Activated T-helper 2 cell treated with anti-CD3 and anti-CD28 coated beads, Interferon-gamma antibody, Interleukin-2, Interleukin-4, amounts not matched to agents 10 μg/mL and 5 μg/mL and 100 μg/mL, durations not matched to agents 14 hours and 24 hours and 36 hours (primary cell): ENCODE measurements at places on chromosomes 2 and 18.

GRCh38 chr2:226906163-226906693, 70.4 kb downstream of the RHBDD1 start:
- DNase-seq = no peak

DNA sequence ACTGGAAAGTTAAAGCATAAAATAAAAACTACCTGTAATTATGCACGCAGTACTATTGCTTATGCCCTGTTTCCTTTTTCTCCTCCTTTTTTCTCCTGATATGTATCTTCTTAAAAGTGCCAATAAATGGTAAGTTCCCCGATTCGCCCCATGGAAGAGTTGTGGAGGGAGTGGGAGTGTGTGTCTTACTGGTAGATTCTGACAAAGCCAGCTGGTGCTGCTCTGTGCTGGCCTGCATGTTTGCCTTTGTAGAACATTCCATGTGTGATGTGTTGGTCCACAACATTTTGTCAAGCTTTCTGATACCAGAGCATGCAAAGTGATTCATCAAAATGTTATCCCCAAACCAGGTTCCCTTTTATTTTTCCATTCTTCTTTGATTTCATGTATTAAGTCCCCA, 356.9 kb upstream of the RAB12 start:
- DNase-seq = no peak

DNA sequence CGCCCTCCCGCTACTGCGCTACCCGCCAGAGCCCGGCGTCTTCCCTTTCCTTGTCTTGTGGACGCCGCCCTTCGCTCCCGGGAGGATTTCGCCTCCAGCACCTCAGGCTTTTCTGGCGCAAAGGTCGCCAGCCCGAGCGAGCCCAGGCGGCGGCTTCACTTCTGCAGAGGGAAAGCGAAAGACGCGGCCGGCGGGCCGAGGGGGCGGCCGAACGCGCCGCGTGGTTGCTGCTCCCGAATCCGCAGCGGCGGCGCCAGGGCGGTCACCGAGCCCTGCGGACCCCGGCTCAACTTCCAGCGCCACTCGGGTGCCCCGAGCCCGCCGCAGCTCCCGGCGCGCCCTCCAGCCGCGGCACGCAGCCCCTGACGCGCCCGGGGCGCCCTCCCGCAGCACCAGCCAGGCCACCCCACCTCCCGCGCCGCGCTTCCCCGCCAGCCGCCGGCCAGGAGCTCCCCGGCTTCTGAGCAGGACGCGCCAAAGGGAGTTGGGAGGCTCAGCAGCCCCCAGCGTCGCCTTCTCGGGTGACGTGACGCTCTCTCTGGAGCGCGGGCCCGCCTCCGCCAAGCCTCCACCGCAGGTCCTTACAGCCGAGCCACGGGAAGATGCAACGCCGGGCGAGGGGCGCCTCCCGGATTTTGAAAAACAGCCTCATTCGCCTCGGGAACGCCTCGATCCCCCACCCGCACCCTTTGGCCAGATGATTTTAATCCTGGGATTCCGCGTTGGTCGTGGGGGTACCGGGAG, 84.9 kb upstream of the EPB41L3 start:
- peak; percentile 9 for DNase-seq

GRCh38 chr2:880201-880970, 70.3 kb upstream of the SNTG2 start:
- no peak for DNase-seq

- DNase-seq = no peak
Measured at GRCh38 chr2:137930146-137930545, 34.1 kb upstream of the HNMT start.

DNA sequence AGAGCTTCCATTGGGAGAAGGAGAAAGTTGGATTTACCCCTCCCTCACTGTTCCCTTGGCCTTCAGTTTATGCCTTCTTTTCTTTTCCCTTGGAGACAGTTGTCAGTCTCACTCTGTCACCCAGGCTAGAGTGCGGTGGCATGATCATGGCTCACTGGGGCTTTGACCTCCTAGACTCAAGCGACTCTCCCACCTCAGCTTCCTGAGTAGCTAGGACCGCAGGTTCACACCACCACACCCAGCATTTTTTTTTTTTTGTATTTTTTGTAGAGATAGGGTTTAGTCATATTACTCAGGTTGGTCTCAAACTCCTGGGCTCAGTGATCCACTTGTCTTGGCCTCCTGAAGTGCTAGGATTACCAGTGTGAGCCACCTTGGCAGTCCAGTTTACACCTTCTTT, 49.9 kb downstream of the SLC9A4 start:
- DNase-seq = no peak

DNA sequence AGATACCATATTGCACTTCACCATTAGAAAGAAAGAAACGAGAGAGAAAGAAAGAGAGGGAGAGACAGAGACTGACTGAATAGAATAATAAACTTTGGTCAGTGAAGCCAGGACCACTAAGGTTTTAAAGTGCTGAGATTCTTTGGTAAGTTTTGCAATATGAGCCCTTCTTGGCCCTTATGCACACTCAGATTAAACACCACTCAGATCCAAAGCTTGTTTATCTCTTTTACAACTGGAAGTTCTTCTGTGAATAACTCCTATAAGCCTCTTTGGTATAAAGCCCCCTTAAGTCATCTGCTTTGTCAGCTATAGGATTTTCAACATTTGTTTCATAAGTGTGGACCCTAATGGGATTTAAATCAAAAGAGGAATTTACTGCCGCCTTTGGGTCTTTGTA, 40.8 kb downstream of the PID1 start:
- no peak for DNase-seq

GRCh38 chr18:66083078-66083477, 332.3 kb downstream of the CDH7 start:
- DNase-seq = no peak

DNA sequence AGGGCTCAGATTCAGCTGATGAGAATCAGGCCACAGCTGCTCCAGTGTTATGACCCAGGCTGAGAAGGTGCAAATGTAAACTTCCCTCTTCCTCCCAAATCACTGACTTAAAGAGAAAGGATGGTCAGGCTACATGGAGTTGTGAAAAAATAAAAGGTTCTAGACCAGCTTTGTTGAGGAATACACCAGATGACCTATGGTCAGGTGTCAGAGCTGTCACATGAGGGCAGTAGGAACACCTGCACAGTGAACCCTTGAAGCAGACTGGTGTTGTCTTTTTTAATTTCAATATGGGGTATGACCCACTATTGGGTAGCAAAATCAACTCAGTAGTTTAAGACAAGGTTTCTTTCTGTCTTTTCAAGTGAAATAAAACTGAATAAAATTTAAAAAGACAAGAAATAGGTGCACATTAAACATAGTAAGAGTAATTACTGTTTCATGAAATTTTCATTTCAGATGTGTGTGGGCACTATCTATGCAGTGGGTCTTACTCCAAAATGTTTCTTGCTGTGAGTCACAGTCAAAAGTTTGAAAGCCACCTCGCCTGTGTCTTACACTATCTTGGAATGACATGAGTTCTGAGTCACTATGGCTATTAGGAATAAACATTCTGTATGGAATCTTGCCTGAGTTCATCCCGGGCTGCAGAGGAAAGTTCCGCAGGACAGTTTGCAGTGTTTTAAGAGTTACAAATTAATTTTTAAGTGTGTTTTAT, 83.6 kb downstream of the ACVR1 start:
- no peak for DNase-seq

DNA sequence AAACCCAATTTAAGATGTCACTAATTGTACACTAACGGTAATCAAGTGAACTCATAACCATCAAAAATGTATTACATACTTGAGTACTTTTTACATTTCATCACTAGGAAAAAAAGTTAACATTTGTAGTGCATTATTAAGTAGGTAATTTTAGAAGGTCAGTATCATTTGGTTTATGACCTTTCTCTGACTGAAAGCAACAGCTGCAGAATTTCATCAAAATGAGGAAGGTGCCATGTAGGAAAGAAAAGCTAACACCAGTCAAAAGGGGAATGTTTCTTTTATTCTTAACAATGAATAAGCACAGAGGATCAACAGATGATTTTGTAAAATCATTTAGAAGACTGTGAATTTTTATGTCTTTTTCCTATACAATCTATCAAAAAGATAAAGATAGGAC, 79.0 kb downstream of the PIGN start:
- no peak for DNase-seq

- no peak for DNase-seq
Measured at GRCh38 chr2:119288576-119288975, 64.9 kb downstream of the STEAP3 start.

DNA sequence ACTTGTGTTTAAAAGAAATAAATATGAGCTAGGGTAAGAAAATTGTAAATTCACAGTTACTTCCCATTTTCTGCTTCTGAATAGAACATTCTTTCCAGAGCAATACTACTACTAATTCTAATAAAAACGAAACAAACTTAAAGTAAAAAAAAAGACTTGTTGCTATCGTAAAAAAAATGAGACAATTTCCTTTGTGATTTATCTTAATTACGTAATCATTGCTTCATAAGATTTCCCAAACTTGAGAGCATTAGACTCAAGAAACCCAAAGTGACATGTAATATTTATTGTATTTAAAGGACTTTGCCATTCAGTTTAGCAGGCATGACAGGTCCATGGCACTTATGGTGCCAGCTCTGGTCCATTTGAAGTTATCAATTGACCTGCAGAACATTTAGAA, 153.8 kb downstream of the AQP4 start:
- DNase-seq = no peak

- DNase-seq = no peak
Measured at GRCh38 chr2:78701546-78701945, 324.0 kb upstream of the REG3G start.

- no peak for DNase-seq
Measured at GRCh38 chr2:156399224-156399949, 36.8 kb upstream of the GPD2 start.

DNA sequence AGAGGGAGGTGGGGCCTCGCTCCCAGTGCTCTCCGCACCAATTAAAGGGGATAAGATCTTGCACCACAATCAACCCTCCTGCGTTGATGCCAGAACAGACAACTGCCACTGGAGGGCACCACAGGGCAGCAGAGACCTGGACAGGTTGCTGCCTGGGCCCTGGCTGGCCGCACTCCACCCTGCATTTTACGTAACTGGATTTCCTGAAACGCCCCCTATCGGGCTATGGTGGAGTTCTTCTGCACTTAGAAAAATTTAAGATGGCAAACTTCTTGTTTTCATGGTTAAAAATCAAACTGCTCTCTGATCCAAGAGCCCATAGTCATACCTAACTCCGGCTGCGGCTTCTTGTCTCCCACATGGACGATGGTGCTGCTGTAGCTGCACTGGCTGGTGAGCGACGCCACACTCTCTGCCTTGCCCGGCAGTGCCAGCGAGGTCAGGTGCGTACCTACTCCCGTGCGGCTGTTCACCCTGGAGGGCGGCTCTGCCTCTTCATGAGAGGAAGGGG, 16.8 kb upstream of the HES6 start:
- DNase-seq = peak; percentile 62

GRCh38 chr2:27095745-27096651, 9.4 kb downstream of the KHK start:
- no peak for DNase-seq

GRCh38 chr2:179017773-179018357, 32.1 kb downstream of the CCDC141 start:
- no peak for DNase-seq

DNA sequence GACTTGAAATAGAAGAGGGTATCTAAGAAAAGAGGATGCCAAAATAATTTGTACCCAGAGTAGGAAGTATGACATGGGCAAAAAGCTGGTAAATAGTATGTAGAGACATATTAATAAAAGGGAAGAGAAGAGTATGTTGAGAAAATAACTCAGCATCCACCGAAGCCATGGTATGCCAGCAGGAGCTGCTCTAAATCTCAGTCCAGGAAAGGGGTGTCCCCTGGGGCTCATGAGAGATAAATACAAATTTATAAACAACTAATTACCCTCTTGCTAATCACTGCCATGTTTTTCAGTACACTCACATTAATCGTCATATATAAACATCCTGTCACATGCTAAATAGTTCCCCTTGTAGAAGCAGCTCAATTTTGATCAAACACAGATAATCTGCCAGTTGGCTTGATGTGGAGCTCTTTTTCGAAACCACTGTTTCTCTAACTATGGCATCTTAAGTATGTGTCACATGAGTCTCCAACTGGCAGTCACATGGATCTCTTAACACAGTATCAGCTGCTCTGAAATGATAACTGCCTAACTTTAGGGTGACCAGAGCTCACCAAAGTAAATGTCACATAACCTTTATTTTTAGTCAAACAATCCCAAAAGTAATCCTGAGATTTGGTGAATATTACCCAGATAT, 31.9 kb downstream of the EXOC6B start:
- no peak for DNase-seq

DNA sequence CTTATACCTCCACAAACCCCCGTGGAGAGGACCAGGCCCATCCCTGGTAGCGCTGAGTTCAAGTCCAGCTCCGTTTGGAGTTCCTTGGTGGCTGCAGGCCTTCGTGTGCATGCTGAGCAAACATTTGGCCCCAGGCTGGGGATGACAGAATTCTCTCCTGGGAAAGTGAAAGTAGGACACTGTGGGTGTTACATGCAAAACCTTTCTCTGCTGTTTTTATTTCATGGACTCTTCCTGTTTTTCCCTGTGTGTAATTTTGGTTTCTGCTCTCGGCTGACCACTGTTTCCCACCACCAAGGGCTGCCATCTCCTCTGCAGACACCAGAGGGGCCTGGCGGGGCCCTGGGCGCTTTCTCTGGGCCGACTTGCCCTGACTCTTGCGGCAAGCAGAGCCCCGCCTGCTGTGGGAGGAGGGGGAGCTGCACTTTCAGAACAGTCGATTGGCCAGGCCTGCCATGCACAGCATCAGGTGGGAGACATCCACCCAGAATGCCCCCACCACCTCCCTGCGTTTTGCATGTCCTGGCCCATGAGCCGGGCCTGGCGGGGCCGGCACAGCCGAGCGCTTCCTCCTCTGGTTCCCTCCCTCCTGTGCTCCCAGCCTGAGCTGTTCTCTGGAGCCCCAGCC, 102.4 kb downstream of the CABLES1 start:
- peak; percentile 33 for DNase-seq

- no peak for DNase-seq
Measured at GRCh38 chr2:12704378-12704777, 12.4 kb upstream of the TRIB2 start.

- no peak for DNase-seq
Measured at GRCh38 chr2:162074928-162075688, 1.1 kb upstream of the DPP4 start.

- DNase-seq = no peak
Measured at GRCh38 chr2:225282858-225283710, 116.4 kb upstream of the NYAP2 start.

DNA sequence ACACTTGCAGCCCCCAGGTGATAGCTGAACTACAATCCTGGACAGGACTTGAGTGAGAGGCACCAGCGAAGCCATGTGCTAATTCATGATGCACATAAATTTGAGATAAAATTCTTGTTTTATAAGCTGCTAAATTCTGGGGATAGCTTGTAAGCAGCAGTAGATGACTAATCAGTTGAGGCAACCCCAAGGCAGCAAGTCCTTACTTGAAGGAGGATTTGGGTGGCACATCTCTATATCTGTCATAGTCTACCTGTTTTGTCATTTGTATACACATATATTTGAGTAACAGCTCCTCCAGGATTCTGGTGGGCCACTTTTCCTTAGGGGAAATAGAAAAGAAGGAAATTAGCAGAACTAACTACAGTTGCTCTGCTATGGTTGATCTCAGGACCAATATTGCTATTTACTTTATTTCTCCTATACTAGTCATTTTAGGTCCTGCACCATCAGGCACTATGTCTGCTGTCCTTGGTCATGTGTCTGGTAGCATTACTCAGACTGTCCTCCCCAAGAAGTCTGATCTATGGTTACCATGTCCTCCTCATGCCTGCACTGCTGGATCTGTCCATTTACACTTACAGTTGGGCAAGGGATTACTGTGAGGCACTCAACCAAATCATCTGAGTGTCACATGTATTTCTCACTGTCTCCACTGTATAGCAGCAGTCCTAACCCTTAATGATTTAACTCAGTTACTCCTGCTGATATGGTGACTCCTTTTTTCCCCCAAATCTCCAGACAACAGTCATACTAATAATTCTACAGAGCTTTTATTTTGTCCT, 436.0 kb upstream of the CWC22 start:
- DNase-seq = no peak
